CD4-positive, alpha-beta T cell treated with Interleukin-21 for 1 hour (primary cell): ENCODE measurements at places on chromosomes 4 and X.

- no peak for DNase-seq
Observed at GRCh38 chr4:67871867-67872266, 11.9 kb downstream of the TMPRSS11D start.

GRCh38 chrX:105006103-105006502 lies 214.4 kb downstream of the TEX13A start:
- no peak for DNase-seq

GRCh38 chr4:60857130-60857753 lies 342.9 kb upstream of the ADGRL3 start:
- no peak for DNase-seq

- no peak for DNase-seq
Observed at GRCh38 chr4:176066757-176067156, 1.1 kb downstream of the WDR17 start.

DNA sequence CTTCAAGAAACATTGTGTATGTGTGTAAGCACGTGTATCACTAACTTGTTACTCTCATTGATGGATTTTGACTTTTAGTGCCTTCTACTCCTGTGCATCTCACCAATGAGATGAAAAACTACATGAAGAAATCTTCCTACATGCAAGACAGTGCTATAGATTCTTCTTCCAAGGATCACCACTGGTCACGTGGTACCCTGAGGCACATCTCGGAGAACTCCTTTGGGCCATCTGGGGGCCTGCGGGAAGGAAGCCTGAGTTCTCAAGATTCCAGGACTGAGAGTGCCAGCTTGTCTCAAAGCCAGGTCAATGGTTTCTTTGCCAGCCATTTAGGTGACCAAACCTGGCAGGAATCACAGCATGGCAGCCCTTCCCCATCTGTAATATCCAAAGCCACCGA lies 86.5 kb downstream of the SLC10A6 start:
- DNase-seq: no peak

DNA sequence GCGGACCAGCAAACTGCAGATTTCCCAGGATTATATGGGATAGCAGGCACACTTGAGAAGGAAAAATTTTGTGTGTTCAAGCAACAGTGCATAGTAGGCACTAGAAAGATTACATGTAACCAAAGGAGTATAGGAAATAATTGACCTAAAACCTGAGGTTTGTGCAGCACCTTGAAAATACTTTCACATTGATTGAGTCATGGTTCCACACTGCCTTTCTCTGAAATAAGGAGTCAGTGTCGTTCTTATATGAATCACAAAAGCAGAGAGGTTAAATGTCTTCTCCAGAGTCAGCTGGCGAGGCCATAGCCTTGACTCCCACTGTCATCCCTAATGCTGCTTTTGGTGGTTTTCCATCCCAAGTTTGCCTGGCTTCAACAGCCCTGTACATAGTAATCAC lies 138.9 kb downstream of the SOWAHB start:
- no peak for DNase-seq
